ENCODE measurements at places on chromosomes 13 and 19. TPM values are rescaled to one million over a fixed set of nuclear protein-coding genes. Genes with fewer than 3 reads are reported as not detected.

UBE2L5 gene
- not detected for total RNA-seq

C1QTNF9 gene
- not detected for total RNA-seq

PNMA8C gene
- total RNA-seq: 2.3 TPM

LGI4 gene
- total RNA-seq: not detected

CFAP97D2 gene
- total RNA-seq: not detected

HOMER3 gene
- 114 TPM for total RNA-seq

TNFRSF19 gene
- not detected for total RNA-seq

EDDM13 gene
- total RNA-seq: 0.83 TPM

SERTM1 gene
- total RNA-seq: not detected

MED26 gene
- 8.8 TPM for total RNA-seq

CNFN gene
- total RNA-seq: 2.9 TPM

TCF3 gene
- 108 TPM for total RNA-seq

WDR87 gene
- total RNA-seq: not detected

SULT2A1 gene
- not detected for total RNA-seq

VAV1 gene
- total RNA-seq: 0.96 TPM

MAST1 gene
- total RNA-seq: 0.53 TPM

SHISA7 gene
- total RNA-seq: not detected

PRR22 gene
- total RNA-seq: 6.0 TPM

Measured in mammary epithelial cell (primary cell).